Stimulated activated naive CD4-positive, alpha-beta T cell treated with Interleukin-2 at 50 U/mL for 16 hours (primary cell): ENCODE measurements at places on chromosomes 16 and 17.

DNA sequence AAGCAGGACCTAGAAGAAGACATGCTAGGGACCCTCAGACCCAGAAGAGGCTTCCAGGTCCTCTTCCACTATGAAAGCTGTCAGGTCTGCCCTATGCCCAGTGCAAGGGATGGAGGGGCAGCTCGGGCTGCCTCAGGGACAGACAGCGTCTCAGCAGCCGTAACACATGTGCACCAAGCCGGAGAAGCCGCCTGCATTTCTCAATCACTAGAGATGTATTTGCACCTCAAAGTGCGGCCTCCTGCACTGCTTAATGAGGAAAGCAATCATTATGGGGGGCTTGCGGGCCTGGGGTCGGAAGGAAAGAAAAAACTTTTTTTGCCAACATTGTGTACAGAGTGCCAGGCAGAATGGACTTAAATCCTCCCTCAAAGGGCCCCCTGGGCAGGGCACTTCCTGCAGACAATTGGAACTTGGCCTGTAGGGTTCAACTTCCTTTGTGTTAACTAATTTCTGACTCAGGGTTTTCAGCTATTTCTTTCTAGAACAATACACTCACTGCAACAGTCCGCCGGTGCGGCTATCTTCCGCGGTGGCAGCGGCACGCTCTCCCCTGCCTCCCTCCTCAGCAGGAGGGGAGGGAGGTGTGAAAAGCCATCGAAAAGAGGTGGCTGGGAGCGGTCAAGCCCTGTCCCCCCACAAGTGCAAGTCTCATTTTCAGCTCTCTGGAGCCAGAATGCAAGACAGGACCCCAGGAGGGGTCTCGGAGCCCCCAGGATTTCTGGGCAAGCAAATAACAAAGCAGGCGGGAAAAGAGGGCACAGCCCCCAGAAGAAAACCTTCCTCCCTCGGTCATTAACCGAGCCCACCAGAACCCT, 101.2 kb downstream of the ZNF423 start:
- no peak for DNase-seq

GRCh38 chr17:64183815-64184214, 53.9 kb upstream of the ERN1 start:
- DNase-seq, result no peak

DNA sequence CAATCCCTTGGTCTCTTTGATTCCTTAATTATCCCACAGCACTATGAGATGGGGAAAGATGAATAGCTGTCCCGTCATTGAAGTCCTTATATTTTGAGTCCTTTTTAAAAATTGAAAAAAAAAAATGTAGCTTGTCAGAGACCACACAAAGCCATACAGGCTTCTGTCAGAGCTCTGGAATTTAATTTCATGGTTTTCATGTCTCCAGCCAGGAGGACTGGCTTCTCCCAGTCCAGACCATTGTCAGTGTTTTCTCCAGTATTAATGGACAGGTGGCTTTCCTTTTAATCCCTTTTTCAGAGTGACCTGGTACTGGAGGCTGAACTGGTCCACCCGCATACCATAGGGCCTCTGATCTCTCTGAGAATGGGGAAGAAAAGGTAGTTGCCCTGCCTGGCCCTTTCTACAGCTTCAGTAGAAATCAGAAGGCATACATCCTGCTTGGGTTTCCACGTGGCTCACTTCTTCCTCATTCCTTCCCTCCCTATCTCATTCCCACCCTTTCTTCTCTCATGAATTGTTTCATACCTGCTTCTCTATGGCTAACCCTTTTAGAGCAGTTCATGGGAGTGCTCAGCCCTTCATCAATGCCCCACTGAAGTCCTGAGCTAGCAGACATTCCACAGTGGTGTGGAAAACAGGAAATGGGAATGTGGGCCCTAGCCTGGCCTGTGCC, 29.1 kb downstream of the TRIM16 start:
- DNase-seq, result no peak

DNA sequence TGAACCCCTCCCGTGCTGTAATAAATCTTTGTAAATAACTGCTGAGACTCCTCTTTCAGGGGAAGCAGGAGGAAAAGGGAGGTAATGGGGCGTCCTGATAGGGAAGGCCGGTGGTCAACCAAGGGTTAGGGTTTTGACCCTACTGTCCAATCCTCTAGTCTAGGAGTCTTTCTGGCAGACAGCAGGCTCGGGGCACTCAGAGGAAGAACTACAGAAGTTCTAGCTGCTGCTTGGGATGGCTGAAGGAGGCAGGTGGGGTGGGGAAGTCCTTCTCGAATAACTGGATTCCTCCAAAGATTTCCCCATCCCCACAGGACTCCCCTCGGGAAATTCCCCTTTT, 387 bp upstream of the STARD3 start:
- no peak for DNase-seq

GRCh38 chr17:59466946-59467801, 98.2 kb upstream of the DHX40 start:
- no peak for DNase-seq

DNA sequence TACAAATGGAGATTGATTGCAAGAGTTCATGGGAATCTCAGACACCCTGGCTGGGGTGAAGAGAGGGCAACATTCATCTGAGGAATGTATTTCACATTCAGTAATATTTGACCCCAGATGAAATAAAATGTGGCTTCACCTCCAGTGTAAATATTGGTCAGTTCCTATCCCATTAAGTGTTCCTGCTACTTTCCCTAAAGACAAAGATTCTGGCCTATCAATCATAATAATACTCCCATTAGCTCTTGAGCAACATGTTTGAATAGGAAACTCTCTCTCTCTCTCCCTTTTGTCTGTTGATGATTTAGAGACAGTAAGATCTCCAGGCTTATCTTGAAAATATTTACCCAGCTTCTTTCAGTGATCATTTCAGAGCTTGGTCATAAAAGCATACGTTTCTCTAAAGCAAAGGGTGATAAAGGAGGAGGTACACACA, 70.1 kb downstream of the KCNJ2 start:
- no peak for DNase-seq

DNA sequence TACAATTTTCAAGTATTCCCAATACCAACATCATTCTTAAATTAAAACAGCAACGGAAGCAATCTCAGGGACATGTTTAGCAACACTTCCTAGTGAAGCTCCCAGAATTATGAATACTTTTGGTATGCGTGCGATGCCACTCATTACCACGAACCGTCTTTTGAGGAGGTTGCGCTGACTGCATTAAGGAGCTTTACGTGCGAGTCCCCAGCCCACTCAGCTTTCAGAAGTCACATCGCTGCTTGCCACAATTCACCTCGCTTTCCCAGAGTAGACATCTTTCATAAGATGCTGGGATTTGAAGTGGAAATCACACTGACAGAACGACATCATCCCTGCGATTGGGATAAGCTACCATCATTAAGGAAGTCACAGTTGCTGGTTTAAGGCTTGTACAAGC, 441.6 kb upstream of the HSBP1 start:
- DNase-seq, result no peak

- DNase-seq, result no peak
These were observed 30.1 kb downstream of the PGS1 start for GRCh38 chr17:78408476-78409050.

GRCh38 chr16:67173323-67173722, 3.0 kb downstream of the NOL3 start:
- DNase-seq, result no peak

DNA sequence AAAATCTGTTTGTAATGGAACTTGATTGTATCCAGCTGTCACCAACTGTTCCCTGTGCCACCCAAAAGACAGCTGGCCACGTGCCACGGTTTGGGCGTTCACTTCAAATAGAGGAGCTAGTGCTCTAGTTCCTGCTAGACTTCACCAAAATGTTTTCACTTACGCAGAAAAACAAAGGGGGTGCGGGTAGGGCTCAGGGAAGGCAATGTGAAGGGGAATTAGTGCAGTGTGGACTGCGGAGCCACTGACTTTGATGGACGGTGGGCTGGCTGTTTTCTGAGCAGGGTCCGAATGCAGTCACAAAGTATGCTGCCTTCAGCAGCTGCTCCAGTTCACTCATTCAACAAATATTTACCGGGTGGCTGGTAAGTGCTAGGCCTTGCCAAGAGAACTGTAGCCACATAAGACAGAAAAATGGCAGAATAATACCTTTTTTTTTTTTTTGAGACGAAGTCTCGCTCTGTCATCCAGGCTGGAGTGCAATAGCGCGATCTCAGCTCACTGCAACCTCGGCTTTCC, 7.6 kb upstream of the CYTH1 start:
- no peak for DNase-seq

GRCh38 chr17:45382226-45382625, 50.4 kb downstream of the ARHGAP27 start:
- DNase-seq, result no peak

DNA sequence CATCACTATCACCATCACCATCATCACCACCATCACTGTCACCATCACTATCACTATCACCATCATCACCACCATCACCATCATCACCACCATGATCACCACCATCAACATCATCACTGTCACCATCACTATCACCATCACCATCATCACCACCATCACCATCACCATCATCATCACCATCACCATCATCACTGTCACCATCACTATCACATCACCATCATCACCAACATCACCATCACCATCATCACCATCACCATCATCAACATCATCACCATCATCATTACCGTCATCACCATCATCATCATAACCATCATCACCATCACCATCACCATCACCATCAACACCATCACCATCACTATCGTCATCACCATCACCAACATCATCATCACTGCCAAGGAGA, 273.8 kb downstream of the FOXL1 start:
- no peak for DNase-seq

GRCh38 chr17:46108550-46109110, 84.6 kb downstream of the KANSL1 start:
- no peak for DNase-seq

GRCh38 chr17:81994593-81995462, 17.4 kb downstream of the ASPSCR1 start:
- no peak for DNase-seq
